ENCODE measurements at places on chromosomes 5 and 9.

GRCh38 chr5:5026409-5026785 is 113.7 kb upstream of the ADAMTS16 start:
- no peak for DNase-seq

GRCh38 chr9:137391411-137391754 is 31.6 kb downstream of the EXD3 start:
- no peak for DNase-seq

DNA sequence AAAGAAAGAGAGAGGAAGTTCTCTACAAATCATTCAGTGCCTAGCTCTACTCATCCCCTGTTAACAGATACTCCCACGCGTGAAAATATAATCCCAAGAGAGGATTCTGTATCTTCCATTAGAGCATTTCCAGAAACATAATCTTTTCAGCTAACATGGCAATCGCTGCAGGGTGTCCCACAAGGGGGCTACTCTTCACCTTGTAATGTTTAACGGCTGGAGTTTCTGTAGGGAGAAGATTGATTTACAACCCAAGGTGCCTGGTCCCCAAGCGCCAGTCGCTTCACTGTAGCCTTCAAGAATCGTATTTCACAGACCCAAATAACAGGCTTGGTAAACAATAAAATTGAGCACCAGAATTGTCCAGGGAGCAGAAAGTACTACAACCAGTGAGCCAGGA is 318.7 kb downstream of the TLE1 start:
- DNase-seq = peak; percentile 26

DNA sequence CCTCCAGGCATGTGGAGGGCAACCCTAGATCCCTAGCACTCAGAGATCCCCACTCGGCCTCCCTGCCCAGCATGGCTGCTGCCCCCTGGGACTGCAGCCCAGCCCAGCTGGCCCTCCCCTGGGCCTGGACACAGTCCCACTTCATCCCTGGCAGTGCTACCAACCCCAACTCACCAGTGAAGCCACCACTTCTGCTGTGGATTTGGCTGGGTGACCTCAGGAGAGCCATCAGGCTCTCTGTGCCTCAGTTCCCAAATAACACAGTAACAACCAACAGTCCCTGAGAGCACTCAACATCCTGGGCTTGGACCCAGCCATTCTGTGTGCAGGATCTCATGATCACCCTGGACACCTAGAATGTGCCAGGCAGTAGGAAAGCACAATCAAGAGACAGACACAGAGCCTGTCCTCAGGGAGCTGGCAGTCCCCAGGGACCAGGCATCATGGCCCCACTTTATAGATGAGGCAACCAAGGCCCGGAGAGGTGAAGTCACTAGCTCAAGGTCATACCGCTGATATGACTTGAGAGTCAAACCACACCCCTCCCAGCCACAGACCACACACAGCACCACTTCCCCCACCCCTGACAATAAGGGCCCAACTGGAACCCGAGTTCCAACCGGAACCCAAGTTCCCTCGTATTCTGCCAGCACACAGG is 4.7 kb upstream of the PSMB7 start:
- DNase-seq = no peak

DNA sequence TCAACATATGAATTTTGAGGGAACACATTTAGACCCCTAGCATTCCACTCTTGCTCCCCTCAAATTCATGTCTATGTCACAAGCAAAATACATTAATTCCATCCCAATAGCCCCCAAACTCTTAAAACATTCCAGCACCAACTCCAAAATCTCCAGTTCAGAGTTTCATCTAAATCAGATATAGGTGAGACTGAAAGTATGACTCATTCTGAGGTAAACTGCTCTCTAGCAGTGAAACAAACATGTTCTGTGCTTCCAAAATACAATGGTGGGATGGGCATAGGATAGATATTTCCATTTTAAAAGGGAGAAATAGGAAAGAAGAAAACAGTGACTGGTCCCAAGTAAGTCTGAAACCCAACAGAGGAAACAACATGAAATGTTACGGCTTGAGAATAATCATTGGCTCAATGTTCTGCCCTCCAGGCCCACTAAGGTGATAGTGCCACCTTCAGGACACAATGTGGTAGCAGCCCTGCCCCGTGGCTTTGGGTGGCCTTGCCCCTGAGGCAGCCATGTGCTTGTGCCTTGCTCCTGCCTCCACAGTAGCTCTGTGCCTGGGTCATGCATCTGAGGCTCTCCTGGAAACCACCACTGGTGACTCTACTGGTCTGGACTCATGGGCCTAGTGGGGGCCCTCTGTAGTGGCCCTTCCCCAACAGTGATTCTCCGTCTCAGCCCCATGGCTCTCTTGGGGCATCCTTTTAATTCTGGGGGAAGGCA is 36.4 kb upstream of the IPPK start:
- peak; percentile 39 for DNase-seq

DNA sequence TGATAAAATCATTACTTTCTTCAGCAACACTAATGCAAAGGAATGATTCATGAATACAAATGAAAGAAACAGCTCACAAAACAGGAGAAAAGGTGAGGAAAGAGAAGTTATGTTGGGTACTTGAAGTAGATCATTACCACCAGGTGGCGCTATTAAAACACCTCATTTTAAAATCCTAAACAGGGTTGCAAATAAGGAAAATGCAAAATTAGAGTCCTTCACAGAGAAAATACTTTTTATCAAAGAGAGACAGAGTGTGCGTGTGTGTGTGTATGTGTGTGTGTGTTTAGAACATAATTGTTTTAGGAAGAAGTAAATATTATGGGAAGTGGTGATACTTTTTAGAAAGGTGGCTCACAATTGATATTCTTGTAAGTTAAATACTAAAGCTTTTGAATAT is 49.5 kb upstream of the CD180 start:
- DNase-seq = no peak

DNA sequence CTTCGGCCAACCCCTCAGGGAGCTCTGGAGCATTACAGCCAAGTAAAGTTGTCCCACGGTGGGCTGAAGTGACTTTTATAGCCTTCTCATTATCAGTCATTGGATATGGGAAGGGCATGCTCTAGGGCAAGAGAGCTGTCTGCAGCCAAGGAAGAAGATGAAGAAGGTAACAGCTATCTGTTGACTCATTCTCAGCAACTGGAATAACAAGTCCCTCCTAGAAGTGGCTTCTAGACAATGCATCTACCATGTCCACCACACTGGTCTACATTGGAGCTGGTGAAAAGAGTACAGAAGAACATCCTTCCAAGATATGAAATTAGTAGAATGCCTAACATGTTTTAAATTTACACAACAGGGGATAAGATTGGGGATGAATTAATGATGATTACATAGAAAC is 524.2 kb downstream of the ACTL7B start:
- no peak for DNase-seq

- DNase-seq = peak; percentile 75
Measured at GRCh38 chr9:97984188-97985057, 1.3 kb downstream of the ANP32B start.

- no peak for DNase-seq
Measured at GRCh38 chr5:90092734-90093133, 316.8 kb downstream of the CETN3 start.

DNA sequence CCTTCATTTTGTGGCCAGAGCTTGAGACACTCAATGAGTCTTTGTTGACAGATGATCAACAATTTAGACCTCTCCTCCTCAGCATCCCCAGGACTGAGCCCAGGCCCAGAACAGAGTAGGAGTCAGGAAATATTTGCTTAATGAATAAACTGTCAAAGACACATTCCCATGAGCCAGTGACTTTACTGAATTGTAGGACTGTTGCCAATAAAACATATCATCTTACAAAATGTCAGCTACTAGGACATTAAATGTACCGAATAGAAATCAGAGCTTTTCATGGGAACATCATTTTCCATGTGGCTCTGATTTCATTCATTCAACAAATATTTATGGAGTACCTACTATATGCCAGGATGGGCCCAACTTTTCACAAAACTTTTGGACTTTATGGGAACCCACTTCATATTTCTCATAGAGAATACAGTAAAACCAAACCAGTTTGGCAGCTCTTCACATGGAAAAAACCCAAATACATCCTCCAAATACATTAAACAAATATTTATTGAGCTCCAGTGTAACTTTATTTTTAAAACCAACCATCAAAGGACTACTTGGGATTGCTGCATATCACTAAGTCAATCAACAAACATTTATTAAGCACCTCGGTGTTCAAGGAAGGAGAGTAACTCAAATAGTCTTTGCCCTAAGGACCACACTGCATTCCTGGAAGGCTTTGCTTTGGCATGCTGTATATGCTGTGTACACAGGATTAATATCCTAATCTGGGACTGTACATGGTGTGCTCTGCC is 11.4 kb downstream of the VDAC1 start:
- no peak for DNase-seq

- no peak for DNase-seq
Measured at GRCh38 chr9:35859990-35860339, 10.2 kb downstream of the OR13J1 start.

DNA sequence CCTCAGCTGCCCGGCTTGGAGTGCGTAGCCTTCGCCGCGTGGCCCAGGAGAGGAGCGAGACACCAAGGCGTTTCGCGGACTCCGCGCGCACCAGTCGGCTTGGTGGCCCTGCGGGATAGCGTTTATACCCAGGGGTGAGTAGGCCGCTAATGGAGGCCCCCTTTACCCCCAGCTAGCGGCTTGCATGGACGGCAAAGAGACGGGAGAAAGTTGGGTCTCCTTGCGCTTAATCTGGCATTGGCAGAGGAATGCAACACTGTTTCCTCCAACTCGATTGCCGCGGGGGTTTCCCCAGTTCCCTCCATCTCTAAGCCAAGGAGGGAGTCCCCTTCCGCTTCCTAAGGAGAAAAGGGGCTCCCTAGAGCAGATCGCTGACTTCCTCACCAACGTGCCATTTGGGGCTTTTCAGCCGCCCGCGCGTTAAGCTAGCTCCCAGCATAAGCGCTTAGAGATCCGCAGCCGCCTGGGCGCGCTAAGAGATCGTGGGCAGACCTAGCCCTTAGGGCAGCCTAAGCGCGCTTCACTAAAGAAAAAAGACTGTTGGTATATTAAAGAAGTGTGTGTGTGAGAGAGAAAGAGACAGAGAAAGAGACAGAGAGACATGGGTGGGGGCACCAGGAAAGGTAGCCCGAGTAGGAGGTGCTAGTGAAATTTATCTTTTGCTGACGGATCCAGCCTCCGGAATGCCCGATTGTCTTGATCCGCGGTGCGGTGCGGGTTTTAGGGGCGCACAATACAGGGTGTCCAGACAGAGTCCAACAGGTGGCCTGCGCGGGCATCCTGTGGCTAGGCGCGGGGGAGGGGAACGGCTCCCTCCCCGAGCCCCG is 597.9 kb upstream of the SGCD start:
- no peak for DNase-seq

DNA sequence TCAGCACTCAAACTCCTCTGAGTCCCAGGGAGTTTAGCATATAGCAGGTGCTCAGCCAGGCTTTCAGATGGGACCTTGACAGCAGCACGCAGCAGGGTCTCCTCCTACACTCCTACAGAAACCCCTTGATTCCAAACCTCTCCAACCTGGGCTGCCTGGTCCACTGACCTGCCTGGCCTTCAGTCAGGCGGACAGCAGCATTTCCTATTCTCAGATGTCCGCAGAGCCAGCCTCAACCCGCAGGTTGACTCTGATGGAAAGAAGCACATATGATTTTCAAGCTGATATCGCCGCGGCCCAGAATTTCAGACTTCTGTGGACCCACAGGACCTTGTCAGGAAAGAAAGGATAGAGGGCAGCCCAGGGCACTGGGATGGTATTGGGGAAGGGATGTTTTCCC is 5.3 kb upstream of the SLC25A48 start:
- DNase-seq = no peak

DNA sequence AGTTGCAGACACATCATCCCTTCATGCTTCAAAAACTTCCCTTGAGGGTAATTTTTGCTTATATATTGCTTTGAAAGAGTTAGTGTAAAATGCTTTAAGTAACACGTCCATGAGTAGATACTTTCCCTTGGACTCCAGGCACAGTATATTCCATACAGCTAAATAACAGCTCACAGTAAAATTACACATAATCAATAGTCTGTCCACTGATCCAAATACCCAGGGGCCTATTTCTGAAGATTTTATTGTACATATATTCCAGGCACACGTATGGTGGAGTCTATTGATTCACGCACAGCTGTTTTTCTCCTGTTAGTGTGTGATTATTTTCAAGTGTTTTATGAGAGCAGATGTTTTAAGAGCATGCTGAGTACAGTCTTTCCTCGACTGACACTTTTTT is 223.7 kb upstream of the GRAMD2B start:
- DNase-seq = no peak

DNA sequence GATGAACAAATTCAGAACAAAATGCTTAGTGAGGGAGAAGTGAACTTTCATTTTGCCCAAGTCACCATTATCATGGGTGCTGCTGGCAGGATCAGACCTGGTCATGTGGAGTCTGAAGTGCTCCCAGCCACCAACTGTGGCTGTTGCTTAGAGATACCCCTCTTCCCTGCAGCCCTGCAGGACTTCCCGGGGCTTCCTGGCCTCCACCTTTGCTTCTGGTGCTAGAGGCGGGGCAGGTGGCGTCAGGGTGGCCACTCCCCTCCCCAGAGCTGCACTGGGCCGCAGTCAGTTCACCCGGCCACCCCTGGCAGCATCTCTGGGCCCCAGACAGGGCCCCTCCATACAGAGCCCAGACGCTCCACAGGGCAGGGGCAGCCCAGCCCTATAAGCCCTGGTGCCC is 30.0 kb upstream of the SLC12A7 start:
- no peak for DNase-seq

DNA sequence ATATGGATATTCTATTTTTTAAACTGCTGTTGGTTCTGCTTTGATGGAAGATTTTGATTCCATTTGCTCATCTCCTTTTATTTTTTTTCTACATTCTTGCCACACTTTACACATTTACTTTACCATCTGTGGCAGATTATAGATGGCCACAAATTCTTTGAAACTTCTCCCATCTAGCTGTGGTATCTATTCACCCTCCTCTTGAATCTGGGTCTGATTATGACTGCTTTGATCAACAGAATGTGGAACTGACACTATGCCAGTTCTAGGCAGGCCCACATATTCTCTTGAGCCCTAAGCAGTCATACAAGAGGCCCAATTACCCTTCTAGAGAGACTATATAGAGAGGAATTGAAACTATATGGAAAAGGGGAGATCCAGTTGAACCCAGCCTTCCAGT is 439.0 kb upstream of the PTGER4 start:
- no peak for DNase-seq

DNA sequence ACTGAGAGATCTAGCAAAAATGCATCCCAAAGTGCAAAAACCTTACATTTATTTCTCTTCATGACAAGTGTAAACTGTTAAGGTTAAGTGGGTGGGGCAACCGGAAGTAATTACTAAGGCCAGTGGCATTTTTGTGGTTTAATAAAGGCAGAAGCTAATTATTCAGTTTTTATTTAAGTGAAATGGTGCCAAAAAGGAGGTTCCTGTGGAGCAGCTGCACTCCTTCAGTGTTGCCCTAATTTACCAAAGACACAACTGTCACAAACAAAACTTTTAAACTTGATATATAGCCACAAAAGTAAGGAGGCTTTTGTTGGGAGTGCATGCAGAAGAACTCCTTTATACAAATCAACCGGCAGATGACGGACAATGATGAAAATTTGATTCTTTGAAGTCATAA is 81.6 kb downstream of the NDUFS4 start:
- no peak for DNase-seq

DNA sequence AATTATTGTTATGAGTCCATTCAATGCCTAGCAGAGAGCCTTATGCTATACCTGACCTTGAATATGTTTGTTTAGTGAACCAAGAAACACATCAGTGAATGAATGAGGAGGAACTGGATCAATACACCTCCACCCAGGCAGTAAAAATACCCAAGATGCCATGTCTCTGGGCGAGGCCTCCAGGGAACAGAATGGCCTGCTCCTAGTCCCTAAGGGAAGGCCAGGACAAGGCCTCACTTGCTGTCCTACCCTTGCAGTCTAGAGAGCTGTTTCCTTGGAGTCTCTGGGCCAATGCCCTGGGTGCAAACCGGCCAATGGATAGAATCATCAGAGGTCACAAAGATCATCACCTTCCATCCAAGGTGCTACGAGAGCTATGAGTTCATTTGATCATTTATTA is 26.1 kb downstream of the TNIP1 start:
- DNase-seq = no peak
